Activated naive CD4-positive, alpha-beta T cell (primary cell): ENCODE measurements at places on chromosomes 11 and 22.

DNA sequence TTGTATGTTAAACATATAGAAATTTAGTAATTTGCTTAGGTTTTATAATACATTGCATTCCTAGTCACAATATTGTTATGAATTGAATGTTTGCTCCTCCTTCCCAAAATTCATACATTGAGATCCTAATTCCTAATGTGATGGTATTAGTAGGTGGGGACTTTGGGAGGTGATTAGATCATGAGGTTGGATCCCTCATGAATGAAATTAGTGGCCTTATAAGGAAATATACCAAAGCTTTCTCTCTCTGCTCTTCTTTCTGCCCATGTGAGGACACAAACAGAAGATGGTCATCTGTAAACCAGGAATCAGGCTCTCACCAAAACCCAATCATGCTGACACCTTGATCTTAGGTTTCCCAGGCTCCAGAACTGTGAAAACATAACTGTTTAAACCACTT, 41.3 kb upstream of the POU2AF2 start:
- DNase-seq, result no peak

GRCh38 chr11:17014321-17014832, at the start of gene PLEKHA7:
Gene PLEKHA7 (minus strand): TSS chr11:17014414. CDS start chr11:17014401, 13 bp downstream.
- no peak for DNase-seq

DNA sequence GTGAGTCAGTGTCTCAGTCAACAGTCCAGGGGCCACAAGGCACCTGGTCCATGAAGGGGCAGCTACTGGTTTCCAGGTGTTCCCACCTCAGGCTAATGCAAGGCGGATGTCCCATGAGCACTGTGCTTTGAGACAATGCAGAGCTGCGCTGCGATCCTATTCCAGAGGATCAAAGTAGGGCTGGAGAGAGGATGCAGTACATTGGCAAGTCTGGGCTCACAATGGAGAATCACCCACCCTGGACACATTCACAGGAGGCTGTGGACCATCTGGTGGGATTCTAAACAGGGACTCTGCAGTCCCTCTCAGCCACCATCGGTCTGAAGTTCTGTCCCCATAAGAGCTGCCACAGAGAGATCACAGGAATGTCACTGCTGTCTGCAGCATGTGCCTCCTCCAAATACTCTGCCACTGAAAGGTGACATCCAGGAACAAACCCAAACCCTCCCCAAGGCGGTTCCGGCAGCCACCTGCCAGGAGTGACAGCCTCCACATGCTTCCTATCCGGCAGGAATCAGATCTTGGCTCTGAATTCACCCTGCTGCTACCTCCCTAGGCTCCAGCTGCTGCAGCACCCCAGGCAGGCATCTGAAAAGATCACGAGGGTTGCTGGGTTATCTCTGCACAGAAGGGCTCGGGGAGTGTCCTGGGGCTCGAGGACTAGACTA, 45.3 kb upstream of the SERPIND1 start:
- no peak for DNase-seq

GRCh38 chr11:95700471-95700817, 89.1 kb downstream of the FAM76B start:
- no peak for DNase-seq

DNA sequence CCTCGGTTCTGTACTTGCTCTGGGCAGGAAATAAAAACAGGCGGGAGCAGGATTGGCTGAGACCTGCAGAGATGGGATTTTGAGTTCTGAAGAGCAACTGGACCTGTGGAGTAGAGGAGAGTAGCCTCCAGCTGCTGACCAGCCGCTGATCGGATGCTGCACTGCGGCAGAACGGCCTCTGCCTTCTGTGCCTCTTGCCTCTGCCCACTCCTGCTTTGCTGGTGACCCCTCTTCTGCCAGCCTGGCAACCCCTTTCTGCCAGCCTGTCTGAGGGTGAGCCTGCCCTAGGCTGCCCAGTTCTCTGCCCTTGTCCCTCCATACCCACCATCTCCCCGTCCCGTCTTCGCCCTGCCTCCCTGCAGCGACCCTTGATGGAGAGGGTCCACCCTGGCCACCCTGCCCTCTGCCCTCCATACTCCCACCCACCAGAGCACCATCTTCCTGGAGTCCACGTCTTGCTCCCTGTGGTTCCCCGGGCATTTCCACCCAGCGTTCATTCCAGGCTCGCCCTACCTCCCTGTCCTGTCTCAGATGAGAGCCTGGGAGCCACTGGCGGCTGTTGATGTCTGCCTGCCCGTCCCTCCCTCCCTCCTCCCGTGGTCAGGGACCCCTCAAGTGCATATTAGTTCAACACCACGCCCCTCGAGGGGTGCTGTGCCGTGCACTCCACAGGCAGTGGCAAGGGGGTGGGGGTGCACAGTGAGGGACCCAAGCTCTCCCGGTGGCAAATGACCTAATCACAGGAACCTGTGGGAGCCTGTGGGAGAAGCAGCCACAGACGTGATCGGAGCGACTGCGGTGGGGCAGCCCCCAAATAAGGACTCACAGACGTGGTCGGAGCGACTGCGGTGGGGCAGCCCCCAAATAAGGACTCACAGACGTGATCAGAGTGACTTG, 863.3 kb downstream of the TBC1D22A start:
- no peak for DNase-seq

DNA sequence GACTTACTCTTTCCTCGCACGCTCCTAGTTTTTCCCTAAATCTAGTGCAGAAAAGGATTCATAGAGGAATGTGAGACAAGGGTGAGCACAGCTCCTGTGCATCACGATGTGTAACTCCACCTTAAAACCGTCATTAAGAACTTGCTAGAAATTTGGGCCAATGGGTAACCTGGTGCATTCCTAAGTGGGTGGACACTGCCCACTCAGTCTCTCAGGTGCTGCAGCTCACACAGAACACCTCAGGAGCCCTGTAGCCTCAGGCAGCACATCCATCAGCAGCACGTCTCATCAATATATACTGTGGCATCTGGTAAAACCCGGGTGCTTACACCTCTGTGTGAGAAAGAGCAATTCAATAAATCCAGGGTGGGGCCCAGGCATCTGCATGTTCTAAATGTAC, 12.4 kb downstream of the POU2AF3 start:
- DNase-seq, result no peak
